OCI-LY7 (cell line): ENCODE measurements at places on chromosomes 5 and 9.

GRCh38 chr9:98009936-98010335 lies 26.8 kb downstream of the ANP32B start:
- no peak for DNase-seq

DNA sequence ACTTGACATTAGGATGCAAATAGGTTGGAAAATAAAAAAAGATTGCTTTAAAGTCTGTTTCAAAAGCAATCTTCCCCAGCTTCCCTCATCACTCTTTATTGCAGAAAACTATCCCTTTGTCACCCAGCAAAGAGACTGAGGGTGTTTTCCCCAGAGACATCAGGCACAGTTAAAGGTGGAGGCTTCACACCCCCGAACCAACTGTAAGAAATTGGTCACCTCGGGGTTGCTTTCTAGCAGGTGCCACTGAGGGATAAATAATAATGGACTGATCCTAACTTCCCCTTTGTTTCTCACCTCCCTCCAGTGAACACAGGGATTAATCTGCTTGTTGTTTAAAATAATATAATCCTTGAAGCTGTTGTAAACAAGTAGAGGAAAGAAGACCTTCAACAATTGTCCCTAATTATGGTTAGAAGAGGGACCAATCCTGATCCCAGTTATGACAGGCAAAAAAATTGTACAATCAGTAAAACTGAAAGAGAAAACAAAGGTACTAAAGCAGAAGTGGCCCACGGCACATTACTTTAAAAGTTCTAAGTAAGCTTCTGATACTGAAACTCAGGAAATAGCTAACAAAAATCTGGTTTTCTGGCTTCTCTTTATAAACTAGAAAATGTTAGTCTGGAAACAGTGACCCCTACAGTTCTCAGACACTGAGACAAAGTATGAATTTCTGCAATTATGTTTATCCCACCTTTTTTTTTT lies 6.6 kb upstream of the PCSK1 start:
- DNase-seq: peak; percentile 69

DNA sequence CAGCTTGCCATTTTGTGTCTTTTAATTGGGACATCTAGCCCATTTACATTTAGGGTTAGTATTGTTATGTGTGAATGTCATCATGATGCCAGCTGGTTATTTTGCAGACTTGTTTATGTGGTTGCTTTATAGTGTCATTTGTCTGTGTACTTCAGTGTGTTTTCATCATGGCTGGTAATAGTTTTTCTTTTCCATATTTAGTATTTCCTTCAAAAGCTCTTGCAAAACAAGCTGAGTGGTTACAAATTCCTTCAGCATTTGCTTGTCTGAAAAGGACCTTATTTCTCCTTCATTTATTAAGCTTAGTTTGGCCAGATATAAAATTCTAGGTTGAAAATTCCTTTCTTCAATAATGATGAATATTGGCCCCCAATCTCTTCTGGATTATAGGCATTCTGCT lies 28.5 kb upstream of the TNFSF15 start:
- DNase-seq: no peak

DNA sequence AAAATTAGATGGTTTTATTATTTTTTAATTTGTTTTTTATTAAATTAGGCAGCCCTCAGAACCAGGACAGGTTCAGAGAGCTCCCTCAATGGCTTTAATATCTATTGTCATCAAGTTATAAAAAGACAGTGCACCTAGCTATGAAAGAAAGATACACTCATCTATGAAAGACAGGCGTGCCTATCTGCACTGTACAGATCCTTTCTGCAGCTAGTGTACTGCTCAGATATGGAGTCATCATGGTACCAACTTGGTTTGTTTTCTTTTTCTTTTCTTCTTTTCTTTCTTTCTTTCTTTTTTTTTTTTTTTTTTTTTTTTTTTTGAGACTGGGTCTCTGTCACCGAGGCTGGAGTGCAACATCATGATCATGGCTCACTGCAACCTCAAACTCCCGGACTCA lies 54.8 kb upstream of the GPBP1 start:
- DNase-seq: no peak

DNA sequence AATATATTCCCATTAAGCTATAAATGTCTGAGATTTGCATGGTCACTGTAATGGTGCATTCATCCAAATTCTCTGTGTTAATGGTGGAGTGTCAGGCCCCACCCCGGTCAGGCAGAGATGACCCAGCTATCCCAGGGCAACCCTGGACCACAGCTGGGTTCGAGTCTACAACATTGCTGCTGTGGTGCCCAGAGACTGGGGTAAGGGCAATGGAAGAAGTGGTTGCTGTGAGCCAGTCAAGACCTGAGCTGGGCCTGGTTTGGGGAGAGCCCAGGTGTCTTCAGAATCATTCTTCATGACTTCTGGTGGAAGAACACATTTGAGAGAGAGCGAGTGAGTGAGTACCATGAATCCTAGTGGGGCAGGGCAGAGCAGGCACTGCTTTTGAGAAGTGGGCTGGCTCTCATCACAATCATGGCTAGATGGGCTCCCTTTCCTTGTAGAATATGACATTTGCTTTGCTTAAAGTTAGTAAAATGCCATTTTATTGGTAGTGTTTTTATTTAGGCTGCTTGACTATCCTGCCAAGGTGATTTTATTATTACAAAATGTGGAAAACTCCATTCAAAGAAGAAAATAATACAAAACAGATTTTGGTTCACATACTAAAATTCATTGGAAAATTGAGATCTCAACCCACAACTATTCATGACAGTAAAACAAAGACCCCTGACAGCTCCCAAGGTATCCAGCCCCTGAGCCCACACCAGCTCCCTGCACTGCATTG lies 125.8 kb upstream of the SLC25A48 start:
- no peak for DNase-seq

GRCh38 chr9:83385317-83385716 lies 152.9 kb downstream of the FRMD3 start:
- DNase-seq: no peak

GRCh38 chr5:67051164-67051563 lies 145.4 kb downstream of the CD180 start:
- DNase-seq: no peak

DNA sequence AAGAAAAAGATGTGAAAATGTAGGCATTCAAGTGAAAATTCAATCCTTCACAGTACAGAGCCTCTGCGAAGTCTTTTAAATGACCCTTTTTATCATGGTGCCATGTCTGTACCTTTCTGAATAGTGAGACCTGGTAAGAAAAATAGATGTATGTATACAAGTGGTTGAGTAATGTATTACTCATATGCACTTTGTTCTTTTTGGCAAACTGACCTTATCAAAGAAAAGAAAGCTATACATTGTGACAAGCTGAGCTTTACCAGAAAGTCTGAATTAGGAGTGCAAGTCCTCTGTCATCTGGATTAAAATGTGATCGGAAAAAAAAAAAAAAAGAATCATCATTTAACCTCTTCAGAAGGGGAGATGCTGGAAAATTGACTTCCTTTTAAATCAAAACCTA lies 356.4 kb upstream of the CCNH start:
- DNase-seq: no peak

DNA sequence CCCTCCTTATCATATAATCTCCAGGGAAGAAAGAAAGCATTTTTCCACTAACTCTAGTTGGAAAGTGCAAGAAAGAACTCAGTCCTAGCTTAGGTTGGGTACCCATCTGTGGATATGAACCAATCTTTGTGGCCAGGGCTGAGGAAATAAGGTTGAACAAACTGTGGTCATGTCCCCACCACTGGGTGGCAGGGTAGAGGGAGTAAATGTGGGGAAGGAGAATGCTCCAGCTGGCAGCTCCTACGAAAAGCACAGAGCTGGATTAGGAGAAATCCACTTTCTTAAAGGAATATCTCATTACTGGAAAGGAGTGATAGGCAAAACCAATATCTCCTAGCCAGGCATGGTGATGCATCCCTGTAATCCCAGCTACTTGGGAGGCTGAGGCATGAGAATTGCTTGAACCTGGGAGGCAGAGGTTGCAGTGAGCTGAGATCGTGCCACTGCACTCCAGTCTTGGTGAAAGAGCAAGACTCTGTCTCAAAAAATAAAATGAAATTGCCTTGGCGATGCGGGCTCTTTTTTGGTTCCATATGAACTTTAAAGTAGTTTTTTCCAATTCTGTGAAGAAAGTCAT lies 175.1 kb downstream of the CCDC192 start:
- peak; percentile 23 for DNase-seq

- DNase-seq: no peak
These were observed 35.9 kb downstream of the PRR16 start for GRCh38 chr5:120499876-120500563.

- DNase-seq: no peak
These were observed 13.0 kb downstream of the PPP6C start for GRCh38 chr9:125176636-125177035.

DNA sequence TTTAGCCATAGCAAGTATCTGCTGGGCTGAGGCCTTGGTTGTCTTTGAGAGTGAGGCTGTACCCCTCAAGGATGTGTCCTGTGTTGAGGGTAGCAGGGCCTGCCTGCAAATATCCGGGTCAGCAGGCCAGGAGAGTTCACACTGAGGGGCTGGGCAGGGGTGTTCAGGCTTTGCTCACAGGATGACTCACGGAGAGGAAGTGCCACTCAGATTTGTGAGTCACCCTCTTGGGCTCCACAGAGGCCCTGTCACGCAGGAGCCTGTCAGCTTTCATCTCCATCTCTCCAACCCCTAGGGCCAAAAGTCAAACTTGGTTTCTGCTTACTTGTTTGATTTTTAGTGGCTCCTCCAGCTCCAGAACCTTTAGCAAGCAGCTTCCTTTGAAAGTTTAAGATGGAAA lies 211.5 kb downstream of the SEC61B start:
- DNase-seq: peak; percentile 2

DNA sequence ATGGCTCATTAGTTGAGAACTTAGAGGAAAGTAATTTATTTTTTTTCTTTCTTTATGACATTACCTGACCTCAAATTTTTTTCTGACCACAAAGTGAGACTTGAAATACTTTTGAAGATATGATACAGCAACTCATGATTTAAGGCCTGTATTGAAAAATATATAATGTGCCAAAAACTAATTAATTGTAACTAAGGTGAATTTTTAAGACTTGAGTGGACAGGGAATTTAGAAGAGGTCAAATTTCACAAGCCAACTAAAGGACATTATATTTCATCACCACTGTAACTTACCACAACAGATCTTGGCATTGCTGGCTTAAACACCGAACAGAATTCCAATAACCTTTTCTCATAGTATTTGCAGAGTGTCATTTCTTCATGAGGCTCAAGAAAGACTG lies 1.8 kb downstream of the CCNH start:
- no peak for DNase-seq

DNA sequence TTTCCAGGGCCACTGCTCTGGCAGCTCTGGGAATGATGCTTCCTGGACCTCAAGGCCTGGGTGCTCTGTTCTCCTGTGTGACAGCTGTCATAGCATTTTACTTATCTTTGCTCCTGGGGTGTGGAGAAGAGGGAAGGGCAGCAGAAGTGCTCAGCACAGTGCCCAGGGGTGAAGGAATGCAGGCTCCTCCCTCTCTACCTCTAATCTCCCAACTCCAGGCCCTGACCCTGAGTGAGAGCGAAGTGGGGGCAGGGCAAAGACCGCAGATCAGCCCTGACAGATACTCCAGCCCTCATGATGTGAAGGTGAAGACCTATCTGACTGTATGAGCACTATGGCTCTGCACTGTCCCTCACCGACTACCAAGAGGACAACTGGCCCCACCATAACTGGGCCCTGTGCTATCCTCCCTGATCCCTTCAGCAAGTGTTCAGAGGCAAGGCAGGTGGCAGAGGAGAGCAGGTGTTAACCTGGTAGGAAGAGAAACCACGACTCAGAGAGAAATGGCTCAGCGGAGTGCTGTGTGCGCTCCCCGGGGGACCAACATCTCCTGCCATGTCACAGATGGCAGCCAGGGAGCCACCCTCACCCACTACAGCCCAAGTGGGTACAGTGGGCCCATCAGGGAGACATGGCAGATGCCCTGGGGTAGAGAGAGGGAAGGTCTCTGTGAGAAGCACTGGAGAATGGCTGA lies 16.8 kb downstream of the ACSL6 start:
- no peak for DNase-seq

GRCh38 chr9:75087289-75087823 lies 599 bp downstream of the NMRK1 start:
- peak; percentile 75 for DNase-seq

GRCh38 chr9:123739387-123739786 lies 190.5 kb downstream of the DENND1A start:
- no peak for DNase-seq

- no peak for DNase-seq
These were observed 34.9 kb upstream of the NIPBL start for GRCh38 chr5:36841677-36842076.

GRCh38 chr9:14396171-14396570 lies 82.2 kb upstream of the NFIB start:
- DNase-seq: no peak

DNA sequence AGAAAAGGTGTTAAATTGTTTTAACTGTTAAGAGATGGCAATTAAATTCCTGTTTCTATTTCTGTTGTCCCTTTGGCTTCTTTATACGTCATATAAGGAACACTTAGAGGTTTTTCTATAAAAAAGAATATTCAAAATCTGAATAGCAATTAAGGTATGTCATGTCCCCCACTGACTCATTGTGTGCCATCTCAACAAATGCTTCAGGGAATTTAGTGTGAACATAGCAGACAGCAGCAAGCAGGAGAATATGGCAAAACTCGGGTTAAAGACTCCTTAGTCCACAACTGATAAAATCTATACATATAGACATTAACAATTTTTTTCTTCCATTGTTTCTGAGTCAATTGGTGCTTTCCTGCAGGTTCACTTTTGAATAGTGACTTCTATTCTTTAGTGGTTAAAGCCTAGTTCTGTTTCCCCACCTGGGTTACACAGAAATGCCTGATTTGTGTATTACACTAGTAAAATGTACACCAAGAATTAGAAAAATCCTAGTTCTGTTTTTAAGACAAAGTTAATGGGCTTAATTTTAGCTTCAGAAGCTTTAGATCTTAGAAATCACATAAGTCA lies 17.9 kb upstream of the RPS23 start:
- no peak for DNase-seq

DNA sequence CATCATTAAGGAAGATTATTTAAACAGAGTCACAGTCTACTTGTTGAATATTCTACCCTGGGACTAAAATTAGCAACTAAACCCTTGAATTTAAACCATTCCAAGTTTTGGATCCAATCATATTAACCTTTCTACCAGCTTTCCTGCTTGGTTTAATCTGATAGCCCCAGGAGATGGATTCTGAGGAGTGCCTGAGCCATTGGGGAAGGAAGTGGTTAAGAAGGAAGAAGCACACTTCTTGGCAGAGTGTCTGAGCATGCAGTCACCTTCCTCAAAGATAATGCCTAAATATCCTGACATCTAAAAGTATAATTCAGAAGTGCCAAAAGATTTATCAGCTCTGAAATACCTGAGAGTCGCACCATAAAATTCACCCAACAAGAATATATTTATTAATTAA lies 74.1 kb upstream of the SNCAIP start:
- no peak for DNase-seq
